ENCODE measurements at places on chromosomes 12 and 14. TPM values are rescaled to one million over a fixed set of nuclear protein-coding genes. Genes with fewer than 3 reads are reported as not detected.

GRCh38 chr14:77616133-77616453 is 344 bp downstream of the SPTLC2 start:
- H3K4me3 ChIP-seq = peak overlapping the region; percentile 87
- no peaks in the 10 kb centered on the region for H3K36me3 ChIP-seq
- peak overlapping the region; percentile 86 for H3K27ac ChIP-seq
- H3K27me3 ChIP-seq = no peaks in the 10 kb centered on the region
- DNase-seq = no peak

- no peaks in the 10 kb centered on the region for H3K4me1 ChIP-seq
- H3K27me3 ChIP-seq = peaks cover 49% of the 10 kb centered on the region
- no peak overlapping the region for H3K4me3 ChIP-seq
- H3K27ac ChIP-seq = no peak overlapping the region
- no peaks in the 10 kb centered on the region for H3K36me3 ChIP-seq
Observed at GRCh38 chr14:97277711-97278110, 480.5 kb downstream of the VRK1 start.

Gene CYP46A1
- polyA plus RNA-seq = 5.6 TPM

Gene PDE3A
- 8.5 TPM for polyA plus RNA-seq

- H3K27ac ChIP-seq = no peak overlapping the region
- no peak overlapping the region for H3K4me3 ChIP-seq
- no peak for DNase-seq
- H3K27me3 ChIP-seq = no peaks in the 10 kb centered on the region
- H3K36me3 ChIP-seq = no peaks in the 10 kb centered on the region
- peaks cover 11% of the 10 kb centered on the region for H3K4me1 ChIP-seq
Observed at GRCh38 chr14:73220061-73220460, 17.2 kb upstream of the PAPLN start.
